ENCODE measurements at places on chromosomes 13 and 19. TPM values are rescaled to one million over a fixed set of nuclear protein-coding genes. Genes with fewer than 3 reads are reported as not detected.

DNA sequence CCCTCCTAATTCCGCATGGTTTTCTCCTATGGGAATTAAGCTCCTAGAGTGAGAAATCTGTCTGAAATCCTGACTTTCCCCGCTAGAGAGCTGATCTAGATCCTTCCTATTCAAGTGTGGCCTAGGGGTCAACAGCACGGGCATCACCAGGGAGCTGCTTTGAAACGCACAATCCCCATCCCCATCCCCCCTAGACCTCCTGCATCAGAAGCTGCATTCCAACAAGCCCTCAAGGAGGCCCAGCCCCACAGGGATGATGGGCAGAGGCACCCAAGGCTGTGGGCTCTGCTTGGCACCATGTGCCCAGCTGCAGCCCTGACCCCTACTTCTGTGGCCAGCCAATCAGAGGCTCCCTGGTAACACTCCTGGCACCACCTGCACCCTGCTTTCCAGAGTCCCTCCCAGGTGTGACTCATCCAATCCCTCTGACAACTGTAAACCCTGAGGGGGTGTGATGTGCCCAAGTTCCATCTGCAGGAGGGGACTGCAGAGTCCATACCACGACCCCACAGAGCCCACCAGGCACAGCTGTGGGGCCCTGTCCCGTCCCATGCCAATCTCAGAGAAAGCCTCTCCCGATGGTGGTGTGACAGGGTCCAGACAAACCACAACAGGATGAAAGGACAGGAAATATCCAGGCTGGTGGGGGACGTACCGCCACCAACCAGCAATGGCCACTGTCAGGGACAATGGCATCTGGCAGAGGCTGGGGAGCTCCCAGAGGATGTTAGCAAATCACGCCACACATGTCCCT, 19.8 kb upstream of the SLC35E1 start:
- DNase-seq: no peak

- DNase-seq: no peak
Measured at GRCh38 chr13:55937180-55937579, 1203.5 kb upstream of the PRR20A start.

GRCh38 chr19:3142781-3143337, 7.0 kb downstream of the GNA15 start:
- DNase-seq: no peak

DNA sequence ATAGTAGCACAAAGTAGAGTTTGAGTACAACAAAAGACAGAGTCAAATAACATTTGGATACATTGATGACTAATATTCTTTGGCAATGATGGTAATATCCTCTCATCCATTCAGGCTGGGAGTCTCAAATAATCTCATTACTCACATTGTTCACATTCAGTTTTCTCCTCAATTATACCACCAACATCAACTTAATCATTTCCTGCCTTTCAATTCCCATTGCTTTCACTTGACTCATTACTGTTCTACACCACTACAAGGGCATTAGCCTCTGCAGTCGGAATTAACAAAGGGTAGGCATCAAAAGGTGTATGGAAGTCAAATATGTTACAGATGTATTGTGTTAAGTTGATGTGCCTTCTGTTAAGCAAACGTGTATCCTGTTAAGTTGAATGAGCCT, 518.4 kb upstream of the SLITRK1 start:
- peak; percentile 91 for DNase-seq

GRCh38 chr19:44623080-44623479, 9.7 kb downstream of the IGSF23 start:
- peak; percentile 18 for DNase-seq

- DNase-seq: no peak
Measured at GRCh38 chr19:5867201-5868136, 2.9 kb downstream of the FUT5 start.

DNA sequence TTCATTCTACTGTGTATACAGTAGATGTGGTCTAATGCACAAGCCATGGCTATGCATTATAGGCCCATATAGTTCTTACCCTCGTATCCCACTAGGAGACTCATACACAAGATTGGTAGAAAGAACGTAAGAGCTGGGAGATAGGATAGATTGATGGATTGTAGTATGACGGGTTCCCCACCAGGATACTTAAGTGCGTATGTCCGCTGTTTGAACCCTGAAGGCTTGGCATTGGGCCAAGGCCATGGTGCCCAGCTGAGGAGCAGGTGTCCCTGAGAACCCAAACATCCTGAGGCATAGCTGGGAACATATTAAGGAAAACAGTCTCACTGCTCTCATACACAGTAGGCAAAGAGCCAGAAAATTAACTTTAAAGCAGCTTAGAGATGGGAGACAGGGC, 617.5 kb upstream of the KLF12 start:
- peak; percentile 3 for DNase-seq

DNA sequence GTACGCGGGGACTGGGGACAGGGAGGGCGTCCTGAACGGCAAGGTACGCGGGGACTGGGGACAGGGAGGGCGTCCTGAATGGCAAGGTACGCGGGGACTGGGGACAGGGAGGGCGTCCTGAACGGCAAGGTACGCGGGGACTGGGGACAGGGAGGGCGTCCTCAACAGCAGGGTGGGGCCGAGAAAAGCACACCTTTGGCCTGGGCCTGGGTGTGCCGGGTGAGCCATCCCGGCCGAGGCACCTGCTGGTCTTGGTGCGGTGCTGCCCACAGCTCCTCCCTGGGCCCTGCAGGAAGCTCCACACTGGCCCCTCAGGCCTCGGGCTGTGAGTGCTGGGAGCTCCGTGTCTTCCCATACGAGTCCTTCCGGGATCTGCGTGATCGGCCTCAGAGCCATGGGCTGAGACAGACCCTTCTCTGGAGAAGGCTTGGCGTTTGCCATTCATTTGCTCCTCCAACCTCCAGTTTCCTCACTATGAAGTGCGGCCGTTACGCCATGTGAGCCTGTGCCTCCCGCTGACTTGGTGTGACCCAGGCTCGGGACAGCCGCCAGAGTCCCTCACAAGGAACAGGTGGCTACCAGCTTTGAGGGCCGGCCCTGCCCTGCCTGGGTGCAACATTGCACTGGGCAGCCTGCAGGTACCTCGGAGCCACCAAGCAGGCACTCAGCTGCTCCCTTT, 7.8 kb upstream of the ZNF554 start:
- DNase-seq: no peak

DNA sequence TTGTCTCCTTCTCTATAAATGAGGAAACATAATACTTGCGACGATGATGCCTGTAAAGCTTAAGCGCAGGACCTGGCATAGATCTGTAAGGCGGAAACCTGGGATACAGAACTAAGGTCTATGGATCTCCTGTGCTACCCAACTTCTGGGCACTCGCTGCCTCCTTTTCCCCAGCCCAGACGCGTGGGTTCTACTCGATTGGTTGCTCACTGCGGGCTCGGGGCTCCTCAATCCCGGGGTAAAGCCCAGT, 615 bp upstream of the PSMC4 start:
- no peak for DNase-seq

- no peak for DNase-seq
Measured at GRCh38 chr19:990746-991145, 6.6 kb downstream of the WDR18 start.

DNA sequence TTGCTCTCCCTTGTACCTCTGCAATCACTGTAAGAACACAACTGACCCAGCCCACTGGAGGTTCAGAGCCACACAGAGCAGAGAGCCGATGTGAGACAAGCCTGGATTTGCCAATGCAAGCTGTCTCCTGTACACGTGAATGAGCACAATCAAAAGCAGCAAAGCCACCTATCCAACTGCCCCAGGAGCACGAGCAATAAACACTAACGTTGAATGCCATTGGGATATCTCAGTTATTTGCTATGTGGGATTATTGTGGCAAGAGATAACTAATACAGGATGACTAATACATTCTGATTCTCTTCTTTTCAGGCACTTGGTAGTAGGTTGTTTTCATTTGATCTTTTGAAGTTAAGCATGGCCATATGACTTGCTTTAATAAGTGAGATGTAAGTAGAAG, 85.2 kb upstream of the FAM216B start:
- DNase-seq: no peak

DNA sequence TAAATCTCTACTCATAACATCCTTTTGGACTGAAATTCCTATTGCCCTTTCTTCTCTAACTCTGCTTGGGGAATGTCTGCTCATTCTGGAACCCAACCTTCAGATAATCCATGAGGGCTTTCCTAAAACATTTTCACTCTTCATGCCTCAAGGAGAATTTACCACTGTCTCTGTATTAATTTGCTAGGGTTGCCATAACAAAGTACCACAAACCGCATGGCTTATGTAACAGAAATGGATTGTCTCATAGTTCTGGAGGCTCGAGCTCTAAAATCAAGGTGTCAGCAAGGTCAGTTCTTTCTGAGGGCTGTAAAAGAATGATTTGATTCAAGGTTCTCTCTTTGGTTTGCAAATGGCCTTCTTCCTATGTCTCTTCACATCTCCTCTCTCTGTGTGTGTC, 209.7 kb downstream of the LACC1 start:
- DNase-seq: no peak

DNA sequence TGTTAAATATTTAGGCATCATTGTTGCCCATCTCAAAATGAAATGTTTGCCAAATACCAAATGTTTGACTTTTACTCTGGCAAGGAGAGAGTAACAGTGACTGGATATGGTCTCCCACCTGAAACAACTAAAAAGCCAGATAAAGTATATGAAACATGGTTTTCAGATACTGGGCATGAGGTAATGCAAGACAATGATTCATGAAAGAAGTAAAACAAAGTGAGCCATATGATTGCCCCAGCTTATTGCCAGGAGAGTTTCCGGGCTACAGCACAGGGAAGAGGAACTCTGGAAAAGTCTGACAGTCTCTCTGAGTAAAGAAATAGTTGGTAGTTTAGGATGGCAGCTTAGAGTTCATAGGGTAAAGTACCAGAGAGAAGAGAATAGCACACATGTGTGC, 354.6 kb downstream of the DNAJC15 start:
- no peak for DNase-seq

DNA sequence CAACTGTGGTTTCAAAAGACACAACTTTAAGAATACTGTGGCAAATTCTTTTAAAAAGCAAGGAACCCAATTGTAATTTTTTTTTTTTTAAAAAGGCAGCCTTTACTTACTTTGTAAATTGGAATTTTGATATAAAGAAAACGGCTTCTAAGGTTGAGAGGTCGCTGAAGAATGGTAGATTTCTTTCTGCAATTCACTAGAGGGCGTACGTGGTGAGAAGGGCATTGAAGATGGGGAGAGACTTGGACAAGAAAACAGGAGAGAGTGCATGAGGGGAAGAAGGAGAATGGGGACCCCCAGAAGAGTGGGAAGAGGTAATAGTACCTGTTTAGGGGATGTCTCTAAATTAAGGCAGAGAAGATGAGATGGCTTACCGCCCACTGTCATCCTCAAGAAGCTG, 33.5 kb upstream of the PABPC3 start:
- DNase-seq: no peak

GRCh38 chr13:45328661-45329111, 12.3 kb downstream of the TPT1 start:
- DNase-seq: no peak

DNA sequence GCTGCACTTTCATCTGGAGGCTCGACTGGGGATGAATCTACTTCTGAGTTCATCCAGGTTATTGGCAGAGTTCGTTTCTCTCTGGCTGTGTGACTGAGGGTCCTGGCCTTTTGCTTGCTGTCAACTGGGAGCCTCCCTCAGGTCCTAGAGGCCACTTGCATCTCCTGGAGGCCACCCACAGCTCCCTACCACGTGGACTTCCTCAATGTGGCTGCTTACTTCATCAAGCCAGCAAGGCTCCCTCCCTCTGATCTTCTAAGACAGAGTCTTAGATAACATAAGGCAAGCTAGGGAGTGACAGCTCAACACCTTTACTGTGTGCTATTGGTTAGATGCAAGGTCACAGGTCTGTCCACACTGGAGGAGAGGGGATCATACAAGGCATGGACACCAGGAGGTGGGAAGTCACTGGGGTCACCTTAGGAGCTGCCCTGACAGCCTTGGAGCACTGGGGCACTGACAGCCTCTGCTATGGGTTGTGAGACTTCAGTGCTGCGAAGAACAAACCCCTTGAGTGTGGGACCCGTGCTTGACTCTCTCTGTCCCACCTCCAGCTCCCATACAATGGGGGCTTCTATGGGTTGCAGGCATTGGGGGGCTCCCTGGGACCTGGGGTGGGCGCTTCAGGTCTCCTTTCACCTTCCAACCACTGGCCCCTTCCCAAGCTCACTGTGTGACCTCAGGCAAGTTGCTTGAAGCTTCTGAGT, 5.3 kb downstream of the FAM187B start:
- DNase-seq: no peak

GRCh38 chr13:110475550-110476219, 85.8 kb downstream of the RAB20 start:
- no peak for DNase-seq

GRCh38 chr13:50425772-50426171, 410.5 kb downstream of the KCNRG start:
- DNase-seq: no peak

GRCh38 chr13:51420681-51421490, 31.9 kb downstream of the INTS6 start:
- DNase-seq: no peak

GRCh38 chr19:57380923-57381322, 8.7 kb upstream of the ZNF548 start:
- DNase-seq: no peak

- no peak for DNase-seq
Measured at GRCh38 chr19:3695124-3695733, 5.0 kb downstream of the PIP5K1C start.

DNA sequence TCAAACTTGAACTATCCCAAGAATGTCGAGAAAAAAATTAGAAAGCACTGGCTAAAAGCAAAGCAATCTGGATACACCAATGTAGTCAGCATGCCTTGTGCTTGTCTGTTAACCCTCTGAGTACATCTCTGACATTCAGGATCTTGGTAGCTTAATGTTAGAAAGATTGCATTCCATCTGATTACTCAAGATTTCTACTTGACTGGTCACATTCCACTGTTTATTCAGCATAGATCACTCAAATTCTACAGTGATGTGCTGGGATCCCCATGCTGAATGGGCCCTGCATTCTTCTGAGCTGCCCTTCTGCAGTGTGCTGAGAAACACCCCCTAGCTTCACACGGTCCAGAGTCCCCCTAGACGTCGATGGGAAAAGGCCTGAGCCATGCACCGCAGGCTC, 295.4 kb upstream of the MAB21L1 start:
- no peak for DNase-seq

- peak; percentile 77 for DNase-seq
Measured at GRCh38 chr19:19185853-19186740, 5.9 kb downstream of the BORCS8 start.

GRCh38 chr13:100473087-100473486, 115.5 kb downstream of the GGACT start:
- no peak for DNase-seq

GRCh38 chr19:17264641-17264979, at the start of gene USHBP1:
Gene USHBP1 (minus strand): TSS chr19:17264745. CDS start chr19:17264299, 446 bp downstream.
- DNase-seq: no peak

DNA sequence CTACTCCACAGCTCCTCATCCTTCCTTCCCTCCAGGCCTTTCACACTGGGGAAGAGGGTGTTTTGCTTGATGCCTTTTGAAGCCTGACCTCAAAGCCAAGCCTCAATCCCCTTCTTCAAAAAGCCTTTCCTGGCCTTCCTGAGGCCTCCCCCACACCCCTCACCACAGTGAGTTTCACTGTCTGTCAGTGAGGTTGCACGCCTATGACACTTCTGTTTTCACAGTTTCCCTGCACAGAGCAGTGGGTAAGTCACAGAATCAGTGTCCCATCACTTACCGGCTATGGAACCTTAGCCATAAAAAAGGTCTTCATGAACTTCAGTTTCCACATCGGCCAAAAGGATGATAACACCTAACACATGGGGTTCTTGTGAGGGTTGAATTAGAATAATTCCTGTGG, 371.4 kb downstream of the UQCRFS1 start:
- no peak for DNase-seq

GRCh38 chr13:98279473-98280175, 102.6 kb upstream of the RNF113B start:
- no peak for DNase-seq

ZNF813 gene
- total RNA-seq: 5.6 TPM

CASP14 gene
- total RNA-seq: not detected

CBARP gene
- total RNA-seq: 15.0 TPM

DACT3 gene
- total RNA-seq: 0.32 TPM

CYP4F11 gene
- total RNA-seq: 0.13 TPM
